ENCODE measurements at places on chromosomes 3 and 15. TPM values are rescaled to one million over a fixed set of nuclear protein-coding genes. Genes with fewer than 3 reads are reported as not detected.

GRCh38 chr3:77456906-77457305 lies 417.0 kb downstream of the ROBO2 start:
- H3K27me3 ChIP-seq: no peaks in the 10 kb centered on the region
- H3K4me3 ChIP-seq: no peak overlapping the region
- peaks cover 10% of the 10 kb centered on the region for H3K4me1 ChIP-seq
- DNase-seq: no peak
- no peaks in the 10 kb centered on the region for H3K36me3 ChIP-seq

DNA sequence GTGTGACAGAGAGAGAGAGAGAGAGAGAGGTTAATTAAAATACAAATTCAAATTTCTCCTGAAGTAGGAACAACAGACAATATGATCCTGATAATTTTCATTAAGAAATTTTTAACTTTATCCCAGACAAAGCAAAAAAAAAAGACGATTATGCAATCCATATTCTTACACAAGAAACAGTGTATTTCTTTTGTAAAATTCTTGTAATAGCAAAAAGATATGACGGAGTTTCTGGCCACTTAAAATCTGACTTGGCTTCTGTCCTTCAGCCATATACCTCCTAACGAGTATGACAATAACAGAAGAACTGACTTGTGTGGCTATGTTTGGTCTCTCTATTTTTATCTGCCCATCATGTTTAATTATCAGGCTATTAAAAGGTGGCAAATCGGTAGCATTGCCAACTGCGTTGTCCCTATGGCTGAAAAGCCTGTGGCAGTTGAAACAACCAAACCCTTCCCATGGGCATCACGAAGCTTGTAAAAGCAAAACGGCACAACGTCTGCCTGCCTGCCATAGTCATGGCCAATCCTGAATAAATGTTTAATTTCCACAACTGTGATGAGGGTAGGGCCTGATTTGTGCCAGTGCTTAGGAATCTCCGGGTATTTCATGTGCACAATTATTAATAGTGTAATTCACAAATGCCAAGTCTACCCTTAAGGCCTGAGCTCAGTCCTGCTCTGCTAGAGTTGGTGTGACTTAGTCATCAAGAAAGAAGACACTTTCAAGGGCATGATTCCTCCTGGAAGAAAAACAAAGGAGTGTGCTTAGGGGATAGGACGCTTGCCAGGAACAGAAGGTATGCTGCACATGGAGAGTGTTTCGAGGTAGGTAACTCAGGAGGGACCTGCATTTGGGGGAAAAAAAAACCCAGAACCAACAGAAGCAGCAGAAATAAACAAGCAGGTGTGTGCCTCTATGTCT lies 1090.2 kb downstream of the FHIT start:
- no peaks in the 10 kb centered on the region for H3K36me3 ChIP-seq
- no peak overlapping the region for H3K27ac ChIP-seq
- no peaks in the 10 kb centered on the region for H3K4me1 ChIP-seq
- no peaks in the 10 kb centered on the region for H3K27me3 ChIP-seq
- no peak overlapping the region for H3K4me3 ChIP-seq
- peak; percentile 14 for DNase-seq

Gene TMEM212
- not detected for polyA plus RNA-seq

- H3K27me3 ChIP-seq: no peaks in the 10 kb centered on the region
- no peaks in the 10 kb centered on the region for H3K36me3 ChIP-seq
- no peak overlapping the region for H3K4me3 ChIP-seq
- peak; percentile 17 for DNase-seq
- peaks cover 7% of the 10 kb centered on the region for H3K4me1 ChIP-seq
- H3K27ac ChIP-seq: no peak overlapping the region
Measured at GRCh38 chr15:96893159-96893906, 562.8 kb downstream of the NR2F2 start.

Gene AMT
- 105 TPM for polyA plus RNA-seq

- no peak overlapping the region for H3K27ac ChIP-seq
- H3K36me3 ChIP-seq: no peaks in the 10 kb centered on the region
- DNase-seq: no peak
- H3K4me1 ChIP-seq: no peaks in the 10 kb centered on the region
- H3K4me3 ChIP-seq: no peak overlapping the region
Measured at GRCh38 chr15:63331456-63331855, 50.2 kb downstream of the CA12 start.

GRCh38 chr3:50620820-50621219 lies 3.9 kb downstream of the MAPKAPK3 start:
- no peak overlapping the region for H3K4me3 ChIP-seq
- no peaks in the 10 kb centered on the region for H3K36me3 ChIP-seq
- no peak overlapping the region for H3K27ac ChIP-seq
- H3K4me1 ChIP-seq: peaks cover 15% of the 10 kb centered on the region

Gene C2CD4A
- not detected for polyA plus RNA-seq

DNA sequence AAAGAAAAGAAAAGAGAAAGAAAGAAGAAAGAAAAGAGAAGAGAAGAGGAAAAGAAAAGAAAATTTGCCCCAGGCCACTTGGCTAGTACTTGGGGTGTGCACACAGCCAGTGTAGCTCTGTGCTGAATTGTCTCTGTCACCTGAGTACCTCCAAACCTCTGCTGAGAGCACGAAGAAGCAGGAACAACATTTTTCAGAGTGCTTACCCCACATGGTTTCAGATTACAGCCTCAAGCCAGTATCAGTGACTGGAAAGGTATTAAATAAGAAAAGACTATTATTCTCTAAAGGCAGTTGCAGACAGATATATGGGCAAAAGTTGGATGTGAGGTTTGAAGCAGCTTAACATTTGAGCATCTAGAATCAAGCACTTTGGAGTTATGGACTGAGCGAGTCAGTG lies 113.3 kb upstream of the PHLDB2 start:
- H3K36me3 ChIP-seq: no peaks in the 10 kb centered on the region
- no peaks in the 10 kb centered on the region for H3K4me1 ChIP-seq
- no peak overlapping the region for H3K4me3 ChIP-seq
- H3K27ac ChIP-seq: no peak overlapping the region
- H3K27me3 ChIP-seq: no peaks in the 10 kb centered on the region

DNA sequence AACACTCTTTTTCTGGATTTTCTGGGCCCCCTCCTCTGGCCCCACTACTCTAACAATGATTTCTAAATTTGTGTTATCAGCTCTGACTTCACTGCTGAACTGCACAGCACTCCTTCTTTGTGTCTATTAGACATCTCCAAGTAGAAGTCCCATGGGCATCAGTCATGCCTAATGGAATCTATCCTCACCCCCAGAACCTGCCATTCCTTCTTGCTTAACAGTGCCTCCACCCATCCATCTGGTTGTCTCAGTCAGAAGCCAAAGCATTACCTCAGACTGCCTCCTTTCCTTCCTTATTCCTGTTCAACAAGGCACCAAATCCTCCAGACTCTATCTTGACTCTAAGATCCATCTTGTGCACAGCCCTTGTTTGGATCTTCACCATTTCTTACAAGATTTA lies 36.2 kb downstream of the SSR3 start:
- no peak overlapping the region for H3K27ac ChIP-seq
- no peak for DNase-seq
- H3K27me3 ChIP-seq: no peaks in the 10 kb centered on the region
- peaks cover 9% of the 10 kb centered on the region for H3K4me1 ChIP-seq
- no peaks in the 10 kb centered on the region for H3K36me3 ChIP-seq

GRCh38 chr15:65184305-65184867 lies 756 bp downstream of the CLPX start:
- peaks cover 9% of the 10 kb centered on the region for H3K4me1 ChIP-seq
- DNase-seq: peak; percentile 55
- H3K27ac ChIP-seq: peak overlapping the region; percentile 97
- H3K27me3 ChIP-seq: no peaks in the 10 kb centered on the region
- peaks cover 5% of the 10 kb centered on the region for H3K36me3 ChIP-seq

GRCh38 chr3:150370122-150370602 lies 37.9 kb upstream of the TSC22D2 start:
- H3K27me3 ChIP-seq: no peaks in the 10 kb centered on the region
- H3K36me3 ChIP-seq: no peaks in the 10 kb centered on the region
- H3K27ac ChIP-seq: no peak overlapping the region
- H3K4me1 ChIP-seq: no peaks in the 10 kb centered on the region

Gene CLDN18
- 0.69 TPM for polyA plus RNA-seq

Gene SENP8
- polyA plus RNA-seq: 14.3 TPM

Gene GABRG3
- polyA plus RNA-seq: not detected

Gene PTH1R
- polyA plus RNA-seq: 164 TPM

Gene ATP10A
- polyA plus RNA-seq: not detected

- no peaks in the 10 kb centered on the region for H3K4me1 ChIP-seq
- DNase-seq: no peak
- no peaks in the 10 kb centered on the region for H3K36me3 ChIP-seq
- H3K4me3 ChIP-seq: no peak overlapping the region
- no peaks in the 10 kb centered on the region for H3K27me3 ChIP-seq
Measured at GRCh38 chr15:89227425-89227824, 6.0 kb upstream of the RLBP1 start.

- no peaks in the 10 kb centered on the region for H3K4me1 ChIP-seq
- no peak for DNase-seq
- peaks cover 38% of the 10 kb centered on the region for H3K36me3 ChIP-seq
- H3K27ac ChIP-seq: no peak overlapping the region
- H3K4me3 ChIP-seq: no peak overlapping the region
- no peaks in the 10 kb centered on the region for H3K27me3 ChIP-seq
Measured at GRCh38 chr3:9781978-9782603, 10.2 kb downstream of the TADA3 start.

DNA sequence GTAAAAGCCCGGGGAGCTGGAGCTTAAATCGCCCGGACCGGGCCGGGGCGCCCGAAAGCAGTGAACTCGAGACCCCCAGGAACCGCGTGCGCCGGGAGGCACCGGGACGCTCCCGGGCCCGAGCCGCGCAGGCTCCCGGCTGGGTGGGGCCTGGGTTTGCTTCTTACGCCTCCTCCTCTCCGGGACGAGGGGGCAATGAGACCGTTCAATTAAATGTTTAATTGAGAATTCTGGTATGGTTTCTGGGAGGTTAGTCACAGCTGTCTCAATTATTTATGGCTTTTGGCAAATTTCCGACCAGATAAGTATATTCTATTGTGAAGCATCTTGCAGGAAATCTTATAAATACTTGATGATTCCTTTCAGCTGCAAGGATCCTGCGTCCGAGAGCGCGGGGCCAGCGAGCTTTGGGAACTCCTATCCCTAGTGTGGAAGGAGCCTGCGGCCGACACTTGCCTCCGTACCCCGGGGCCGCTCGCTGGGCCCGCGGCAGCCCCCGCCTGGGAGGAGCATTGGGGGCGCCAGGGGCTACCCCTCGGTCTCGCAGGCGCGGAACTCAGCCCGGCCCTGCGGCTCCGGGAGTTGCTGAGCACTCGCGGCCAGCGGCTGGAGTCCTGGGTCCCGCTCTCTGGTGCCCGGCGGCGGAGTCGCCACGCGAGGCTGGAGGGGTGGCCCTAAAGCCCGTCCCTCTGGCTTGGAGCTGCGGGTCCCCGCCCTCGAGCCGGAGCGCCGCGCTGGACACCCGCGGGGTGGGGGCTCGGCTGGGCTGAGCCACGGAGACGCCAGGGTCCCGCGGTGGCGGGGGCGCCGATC lies 10.3 kb downstream of the ISL2 start:
- DNase-seq: peak; percentile 32
- no peaks in the 10 kb centered on the region for H3K36me3 ChIP-seq
- peaks cover 99% of the 10 kb centered on the region for H3K27me3 ChIP-seq
- peak overlapping the region; percentile 26 for H3K4me3 ChIP-seq
- H3K4me1 ChIP-seq: peaks cover 10% of the 10 kb centered on the region
- H3K27ac ChIP-seq: no peak overlapping the region

Gene SLC9C1
- 0.12 TPM for polyA plus RNA-seq

DNA sequence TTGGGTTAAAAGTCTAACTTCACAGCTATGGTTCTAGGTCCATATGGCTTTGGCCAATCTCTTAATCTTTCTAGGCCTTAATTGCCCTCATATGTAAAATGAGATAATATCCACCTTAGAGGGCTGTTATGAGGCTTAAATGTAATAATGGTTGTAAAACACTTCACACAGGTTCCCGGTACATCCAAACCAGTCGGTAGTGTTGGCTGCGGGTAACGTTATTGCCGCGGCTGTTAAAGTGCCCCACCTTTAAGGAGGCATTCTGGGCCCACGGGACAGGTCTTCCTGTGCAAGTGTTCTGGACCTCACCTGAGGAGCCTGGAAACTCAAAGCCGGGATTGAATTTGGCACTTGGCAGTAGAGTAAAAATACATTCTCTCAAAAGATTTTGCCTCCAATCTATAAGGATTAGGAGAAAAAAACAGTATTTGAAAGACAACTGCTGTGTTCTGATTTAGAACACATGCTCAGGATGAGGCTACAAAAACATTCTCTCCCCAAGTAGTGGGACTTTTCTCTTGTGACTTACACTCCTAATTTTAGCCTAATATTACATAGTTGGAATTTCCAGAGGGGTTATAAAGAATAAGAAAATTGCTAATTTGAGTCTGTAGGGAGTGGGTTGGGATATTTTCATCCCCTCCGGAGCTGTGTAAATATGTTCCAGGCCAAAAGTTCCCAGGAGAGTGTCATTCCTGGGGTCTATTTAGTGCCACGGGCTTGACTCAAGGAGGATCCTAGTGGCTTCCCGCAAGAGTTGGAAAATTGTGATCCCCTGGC lies 44.9 kb upstream of the TSEN2 start:
- no peak overlapping the region for H3K27ac ChIP-seq
- H3K4me1 ChIP-seq: peaks cover 11% of the 10 kb centered on the region
- H3K4me3 ChIP-seq: no peak overlapping the region
- H3K36me3 ChIP-seq: no peaks in the 10 kb centered on the region
- H3K27me3 ChIP-seq: no peaks in the 10 kb centered on the region
- no peak for DNase-seq

Gene TRIM59
- 32.3 TPM for polyA plus RNA-seq

GRCh38 chr3:155549087-155549486 lies 195.8 kb downstream of the PLCH1 start:
- no peaks in the 10 kb centered on the region for H3K27me3 ChIP-seq
- no peaks in the 10 kb centered on the region for H3K4me1 ChIP-seq
- H3K36me3 ChIP-seq: no peaks in the 10 kb centered on the region
- H3K4me3 ChIP-seq: no peak overlapping the region
- DNase-seq: no peak
- no peak overlapping the region for H3K27ac ChIP-seq

Gene MDFIC2
- not detected for polyA plus RNA-seq

DNA sequence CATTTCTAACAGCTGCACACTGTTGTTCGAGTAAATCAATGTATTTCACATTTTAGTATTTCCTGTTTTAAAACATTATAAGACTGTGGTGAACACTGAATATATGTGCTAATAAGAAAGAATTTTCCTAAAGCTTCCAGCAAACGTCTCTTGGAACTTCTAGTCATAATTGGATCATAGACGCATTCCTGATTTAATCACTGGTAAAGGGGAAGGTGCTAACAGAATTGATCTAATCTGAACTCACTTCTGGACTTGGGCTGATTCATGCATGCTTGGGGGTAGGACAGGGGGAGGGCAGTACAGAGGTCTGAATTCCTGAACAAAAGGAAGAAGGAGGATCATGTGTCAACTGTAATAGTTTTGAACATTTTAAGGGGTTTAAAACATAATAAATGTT lies 7.3 kb upstream of the LEKR1 start:
- H3K27ac ChIP-seq: no peak overlapping the region
- DNase-seq: peak; percentile 69
- H3K4me1 ChIP-seq: peaks cover 22% of the 10 kb centered on the region
- H3K4me3 ChIP-seq: no peak overlapping the region
- peaks cover 8% of the 10 kb centered on the region for H3K27me3 ChIP-seq
- no peaks in the 10 kb centered on the region for H3K36me3 ChIP-seq

- no peaks in the 10 kb centered on the region for H3K36me3 ChIP-seq
- no peak for DNase-seq
- H3K4me1 ChIP-seq: no peaks in the 10 kb centered on the region
- no peak overlapping the region for H3K4me3 ChIP-seq
- no peaks in the 10 kb centered on the region for H3K27me3 ChIP-seq
Measured at GRCh38 chr3:196169836-196170240, 41.4 kb downstream of the ZDHHC19 start.

Gene GOLGA8R
- polyA plus RNA-seq: 0.54 TPM

Measured in cardiac muscle cell (in vitro differentiated cells and primary cell).